ENCODE measurements at places on chromosomes 11 and 22.

DNA sequence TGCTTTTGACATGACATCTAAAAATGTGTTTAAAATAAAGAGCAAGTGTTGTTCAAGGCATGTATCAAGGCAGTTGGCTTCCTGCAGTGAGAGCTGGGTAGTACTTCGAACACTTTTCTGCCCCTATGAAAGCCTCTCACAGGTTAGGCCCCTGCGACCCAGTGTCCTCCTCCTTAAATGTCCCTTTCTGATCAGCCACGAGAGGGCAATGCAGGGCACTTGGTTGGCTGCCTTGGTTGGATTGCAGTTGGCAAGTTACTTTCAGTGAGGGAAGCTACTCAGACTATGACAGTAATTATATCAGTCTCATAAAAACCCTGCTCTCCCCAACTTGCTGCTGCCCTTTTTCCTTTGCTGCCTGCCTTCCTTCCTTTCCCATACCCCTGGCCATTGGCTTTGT, 743.8 kb downstream of the NTM start:
- DNase-seq, result no peak

DNA sequence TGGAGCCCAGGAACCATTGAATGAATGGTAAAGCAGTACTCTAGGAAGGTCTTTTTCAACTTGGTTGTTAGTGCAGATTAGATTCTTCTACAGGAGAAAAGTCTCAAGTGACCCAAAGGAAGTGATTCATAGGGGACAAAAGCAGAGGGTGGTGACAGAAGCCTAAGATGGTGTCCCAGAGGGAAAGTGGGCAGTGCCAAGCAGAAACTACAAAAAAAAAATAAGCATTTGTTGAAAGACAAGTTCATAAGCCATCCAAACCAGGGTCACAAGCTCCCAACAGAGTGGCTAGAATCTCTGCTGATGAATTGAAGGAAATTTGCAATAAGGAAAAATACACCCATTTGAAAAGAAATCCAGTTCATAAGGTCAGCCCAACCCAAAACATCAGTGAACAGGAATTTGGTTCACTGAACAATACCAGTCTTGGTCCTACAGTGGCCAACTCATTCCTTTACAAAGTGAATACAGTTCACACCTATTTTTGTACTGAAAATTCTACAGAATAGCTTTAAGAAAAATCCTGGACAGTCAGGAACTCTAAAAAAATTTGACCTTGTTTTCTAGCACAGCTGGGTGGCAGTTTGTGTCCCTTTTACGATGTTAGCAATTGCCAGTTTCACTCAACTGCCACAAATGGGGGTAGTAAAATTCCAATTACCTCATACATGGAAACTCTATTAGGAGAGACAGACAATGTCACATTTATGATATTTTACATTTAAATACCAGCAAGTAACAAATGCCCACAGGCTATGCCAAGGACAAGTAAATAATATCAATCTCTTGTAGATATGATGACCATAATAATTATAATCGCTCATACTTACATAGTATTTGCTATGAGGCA, 21.6 kb upstream of the NUP160 start:
- no peak for DNase-seq

DNA sequence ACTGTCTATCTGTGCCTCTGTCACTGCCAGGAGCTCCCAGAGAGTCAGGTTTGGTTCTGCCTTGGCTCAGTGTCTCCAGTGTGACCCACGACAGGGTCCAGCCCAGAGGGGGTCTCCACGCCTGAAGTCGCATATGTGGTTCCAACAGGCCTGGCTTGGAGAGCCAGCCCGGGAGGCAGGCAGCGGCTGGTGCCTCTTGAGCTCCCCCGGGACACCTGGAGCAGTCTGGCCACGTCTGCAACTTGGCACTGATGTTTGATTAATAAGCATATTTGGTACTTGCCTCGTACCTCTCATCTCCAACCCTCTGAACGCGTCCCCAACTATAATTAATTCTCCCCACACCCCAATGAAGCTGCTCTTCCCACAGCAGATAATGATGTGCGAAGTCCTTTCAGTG, 31.7 kb upstream of the SHISAL1 start:
- no peak for DNase-seq

DNA sequence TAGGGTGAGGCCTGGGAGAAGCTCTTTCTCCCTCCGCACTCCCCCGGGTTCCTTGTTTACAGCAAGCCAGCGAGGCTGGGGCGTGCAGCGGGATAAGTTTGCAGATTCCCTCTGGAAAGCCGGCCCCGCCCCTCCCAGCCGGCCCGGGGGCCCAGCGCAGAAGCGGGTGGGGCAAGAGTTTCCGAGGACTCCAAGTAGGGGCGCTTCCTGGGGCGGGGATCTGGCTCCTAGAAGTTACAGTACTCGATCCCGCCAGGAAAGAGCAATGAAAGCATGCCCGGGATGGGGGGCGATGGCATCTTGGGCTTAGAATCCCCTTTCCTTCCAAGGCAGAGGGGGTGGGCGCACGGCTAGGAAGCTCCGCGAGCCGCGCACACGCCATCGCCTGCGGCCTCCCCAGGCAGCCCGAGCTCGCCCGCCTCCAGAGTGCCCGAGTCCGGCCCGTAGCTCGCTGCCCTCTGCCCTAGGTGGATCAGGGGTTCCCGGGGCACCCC, 385 bp downstream of the TST start:
- DNase-seq, result no peak

GRCh38 chr11:120510406-120511115, 987 bp upstream of the GRIK4 start:
- no peak for DNase-seq

- DNase-seq, result no peak
Measured at GRCh38 chr11:2220173-2220771, 48.7 kb upstream of the TH start.

DNA sequence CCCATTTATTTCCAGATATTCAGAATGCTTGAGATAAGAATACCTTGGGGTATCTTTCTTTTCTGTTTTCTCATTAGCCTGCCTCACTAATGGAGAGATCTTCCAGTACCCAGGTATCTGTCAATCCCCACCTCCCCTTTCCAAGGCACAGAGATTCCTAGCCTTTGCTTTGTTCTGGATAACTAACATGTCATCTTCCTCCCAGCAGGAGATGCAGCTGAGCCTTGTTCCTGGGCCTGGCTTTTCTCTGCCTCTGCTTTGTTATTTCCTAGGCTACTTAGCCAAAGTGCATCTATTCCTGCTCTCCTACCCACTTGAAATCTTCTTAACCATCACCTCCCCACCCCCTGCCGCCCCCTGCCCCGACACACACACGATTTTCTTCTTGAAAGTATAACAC, 297.1 kb downstream of the NELL1 start:
- no peak for DNase-seq

GRCh38 chr11:1934335-1935155, 12.6 kb upstream of the MRPL23 start:
- DNase-seq, result no peak

GRCh38 chr11:44564670-44565210, 723 bp upstream of the CD82 start:
- no peak for DNase-seq

DNA sequence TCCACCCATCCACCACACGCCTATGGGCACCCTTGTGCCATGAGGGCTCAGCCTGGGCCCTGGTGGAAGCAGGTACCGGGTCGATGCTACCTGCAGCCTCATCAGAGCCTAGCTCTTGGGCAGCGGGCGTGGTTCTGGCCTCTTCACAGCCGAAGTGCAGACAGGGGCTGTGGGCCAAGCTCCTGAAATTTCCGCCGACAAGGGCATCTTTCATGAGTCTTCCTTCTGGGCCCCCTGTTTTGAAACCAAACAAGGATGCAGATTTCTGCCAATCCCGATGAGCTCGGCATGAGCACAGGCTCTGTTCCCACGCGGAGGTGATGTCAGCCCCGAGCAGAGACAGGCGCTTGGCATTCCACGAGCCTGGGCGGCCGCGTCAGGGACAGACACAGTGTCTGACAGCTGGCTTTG, 22.6 kb upstream of the MGAT3 start:
- DNase-seq, result no peak

GRCh38 chr11:16382638-16383380, 26.5 kb upstream of the SOX6 start:
- DNase-seq, result no peak

DNA sequence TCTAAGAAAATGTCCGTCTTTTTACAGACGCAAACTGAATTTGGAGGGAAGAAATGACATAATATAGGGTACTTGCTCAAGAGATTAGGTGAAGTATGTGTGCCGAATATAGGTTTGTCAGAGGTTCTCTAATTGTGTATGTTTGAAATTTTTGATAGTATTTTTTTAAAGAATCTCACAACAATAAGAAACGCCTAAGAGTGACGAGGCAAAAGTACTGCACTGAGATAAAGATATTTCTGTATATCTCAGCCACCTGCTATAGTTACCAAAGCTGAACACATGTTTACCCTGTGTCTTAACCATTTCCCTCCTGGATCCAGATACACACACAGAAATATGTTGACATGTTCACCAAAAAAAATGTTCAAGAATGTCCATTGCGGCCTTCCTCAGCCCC, 92.0 kb downstream of the PRMT3 start:
- DNase-seq, result no peak

DNA sequence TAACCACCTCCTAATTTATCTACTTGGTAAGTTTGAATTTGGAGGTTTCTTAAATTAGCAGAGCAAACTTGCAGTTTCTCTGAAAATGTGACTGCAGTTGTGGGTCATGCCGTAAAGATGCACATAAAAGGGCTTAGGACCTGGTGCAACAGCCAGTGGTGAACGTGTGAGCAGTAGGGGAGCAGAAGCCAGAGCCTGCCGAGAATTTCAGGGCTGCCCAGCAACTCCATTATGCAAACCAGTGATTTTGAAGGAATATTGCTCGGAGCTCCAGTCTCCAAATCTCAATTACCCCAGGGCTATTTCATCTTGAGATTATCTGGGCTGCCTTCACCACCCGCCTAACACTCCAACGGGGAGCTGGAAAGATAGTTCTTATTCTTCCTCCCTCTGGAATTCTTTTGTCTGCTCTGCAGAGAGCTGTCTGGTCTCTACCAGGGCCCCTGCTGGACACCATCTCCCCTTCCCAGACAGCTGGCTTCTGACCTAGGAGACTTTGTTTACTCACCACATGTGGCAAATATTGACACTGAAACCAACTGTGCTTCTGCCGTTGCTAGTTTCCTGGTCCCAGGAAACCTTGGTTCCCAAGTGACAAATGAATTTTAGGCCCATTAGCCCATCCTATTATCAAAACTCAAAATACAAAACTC, 93.9 kb downstream of the DSCAML1 start:
- DNase-seq, result no peak

DNA sequence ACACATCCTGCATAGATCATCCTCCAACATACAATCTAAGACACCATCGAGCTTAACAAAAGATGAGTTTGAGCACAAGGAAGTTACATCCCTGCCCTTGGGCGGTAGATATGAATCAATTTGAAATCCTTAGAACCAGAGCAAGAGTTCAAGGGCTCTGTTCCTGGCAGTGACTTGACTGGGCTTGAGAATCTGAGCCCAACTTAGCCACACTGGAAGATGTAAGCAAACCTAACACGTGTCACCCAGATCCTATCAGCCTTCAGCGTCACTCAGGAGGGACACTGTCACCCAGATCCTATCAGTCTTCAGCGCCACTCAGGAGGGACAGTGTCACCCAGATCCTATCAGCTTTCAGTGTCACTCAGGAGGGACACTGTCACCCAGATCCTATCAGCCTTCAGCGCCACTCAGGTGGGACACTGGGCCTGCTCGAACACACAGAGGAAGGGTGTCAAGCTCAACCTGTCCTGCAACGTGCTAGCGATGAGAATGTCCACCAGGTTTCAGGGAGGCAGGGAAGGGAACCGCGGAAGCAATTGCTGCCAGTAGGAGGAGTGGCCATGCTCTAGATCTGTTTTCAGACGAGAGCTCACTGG, 32.8 kb upstream of the CTSD start:
- no peak for DNase-seq

- no peak for DNase-seq
Measured at GRCh38 chr22:19709063-19709769, 5.1 kb upstream of the SEPTIN5 start.

- DNase-seq, result no peak
Measured at GRCh38 chr22:27686534-27686933, 115.0 kb downstream of the MN1 start.

- DNase-seq, result no peak
Measured at GRCh38 chr22:19357270-19358105, 66.0 kb upstream of the CLTCL1 start.

DNA sequence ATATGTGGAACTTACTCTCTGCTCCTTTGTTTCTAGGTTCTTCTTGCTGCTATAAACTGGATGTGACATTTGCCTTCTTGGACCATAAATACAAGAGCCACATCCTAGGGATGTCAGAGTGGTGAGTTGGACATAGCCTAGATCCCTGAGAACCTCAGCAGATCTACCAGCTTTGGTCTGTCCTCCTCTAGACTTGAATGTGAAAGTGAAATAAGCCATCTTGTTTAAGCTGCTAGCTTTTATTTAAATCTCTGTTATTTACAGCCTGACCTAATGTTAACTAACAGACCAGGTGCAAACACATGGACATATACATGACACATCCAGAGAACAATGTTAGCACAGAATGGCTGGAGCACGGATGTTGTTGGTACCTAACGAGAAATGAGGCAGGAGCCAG, 36.0 kb downstream of the SLN start:
- no peak for DNase-seq

DNA sequence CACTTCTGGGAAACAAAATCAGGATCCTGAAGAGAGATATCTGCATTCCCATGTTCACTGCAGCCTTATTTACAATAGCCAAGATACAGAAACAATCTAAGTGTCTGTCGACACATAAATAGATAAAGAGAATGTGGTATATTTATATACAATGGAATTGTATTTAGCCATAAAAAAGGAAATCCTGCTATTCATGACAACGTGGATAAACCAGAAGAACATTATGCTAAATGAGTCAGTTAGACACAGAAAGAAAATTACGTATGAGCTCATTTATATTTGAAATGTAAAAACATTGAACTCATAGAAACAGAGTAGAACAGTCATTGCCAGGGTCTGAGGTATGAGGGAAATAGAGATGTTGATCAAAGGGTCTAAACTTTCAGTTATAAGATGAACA, 6.1 kb downstream of the MRPL17 start:
- no peak for DNase-seq

- DNase-seq, result no peak
Measured at GRCh38 chr11:78339483-78339882, 78.1 kb downstream of the GAB2 start.

DNA sequence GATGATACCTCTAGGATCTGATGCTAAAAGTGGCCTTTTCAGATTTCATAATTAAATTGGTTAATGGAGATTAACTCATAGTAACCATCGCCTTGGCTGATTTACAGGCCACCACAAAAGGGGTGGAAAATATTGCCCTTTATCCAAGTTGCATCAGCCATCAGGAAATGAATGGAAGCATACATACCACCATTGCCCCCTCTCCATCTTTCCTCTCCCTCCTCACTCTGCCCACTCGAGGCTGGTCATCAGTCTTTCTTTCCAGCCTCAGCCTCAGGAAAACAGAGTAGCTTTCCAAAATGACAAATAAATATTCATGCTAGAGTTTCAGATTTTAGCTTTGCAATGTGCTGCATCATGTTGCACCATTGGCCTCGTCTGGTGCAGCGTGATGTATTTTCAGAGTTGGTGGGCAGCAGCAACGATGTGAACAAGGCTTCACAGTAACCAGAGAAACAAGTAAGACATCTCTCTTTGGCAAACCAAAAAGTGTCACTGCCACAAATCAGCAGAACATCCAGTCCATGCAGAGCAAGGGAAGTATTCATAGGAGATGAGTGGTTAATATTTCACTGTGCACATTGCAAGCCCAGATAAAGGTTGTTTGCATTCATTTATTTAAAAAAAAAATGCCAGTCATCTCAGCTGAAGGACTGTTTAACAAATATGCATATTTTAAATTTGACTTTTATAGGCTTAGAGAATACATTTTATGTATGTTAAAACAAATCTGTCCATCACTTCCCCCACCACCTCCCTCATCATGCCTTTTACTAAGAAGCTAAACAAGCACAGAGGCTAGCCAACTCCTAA, 136.7 kb upstream of the FAT3 start:
- no peak for DNase-seq
